ENCODE measurements at places on chromosomes 6 and 20.

DNA sequence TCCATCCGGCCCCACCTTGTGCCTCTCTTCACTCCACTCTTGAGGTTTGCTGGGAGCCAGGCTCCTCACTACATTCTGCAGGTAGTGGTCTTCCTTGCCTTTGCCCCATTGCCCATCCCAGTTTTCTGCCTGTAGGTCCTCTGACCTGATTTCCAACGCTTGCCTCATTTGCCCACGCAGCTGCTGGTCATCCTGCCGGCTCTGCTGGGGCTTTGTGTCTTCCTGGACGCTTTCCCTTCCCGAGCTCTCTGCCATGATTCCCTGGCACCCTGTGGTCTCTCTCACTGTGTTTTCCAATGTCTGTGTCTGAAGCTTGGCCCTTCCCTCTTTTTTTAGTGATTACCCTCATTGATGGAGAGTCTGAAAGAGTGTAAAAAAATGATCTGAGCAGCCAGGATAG, 451.6 kb downstream of the UTRN start:
- no peak for DNase-seq

- no peak for DNase-seq
These were observed 13.9 kb upstream of the SULF2 start for GRCh38 chr20:47799116-47799715.

DNA sequence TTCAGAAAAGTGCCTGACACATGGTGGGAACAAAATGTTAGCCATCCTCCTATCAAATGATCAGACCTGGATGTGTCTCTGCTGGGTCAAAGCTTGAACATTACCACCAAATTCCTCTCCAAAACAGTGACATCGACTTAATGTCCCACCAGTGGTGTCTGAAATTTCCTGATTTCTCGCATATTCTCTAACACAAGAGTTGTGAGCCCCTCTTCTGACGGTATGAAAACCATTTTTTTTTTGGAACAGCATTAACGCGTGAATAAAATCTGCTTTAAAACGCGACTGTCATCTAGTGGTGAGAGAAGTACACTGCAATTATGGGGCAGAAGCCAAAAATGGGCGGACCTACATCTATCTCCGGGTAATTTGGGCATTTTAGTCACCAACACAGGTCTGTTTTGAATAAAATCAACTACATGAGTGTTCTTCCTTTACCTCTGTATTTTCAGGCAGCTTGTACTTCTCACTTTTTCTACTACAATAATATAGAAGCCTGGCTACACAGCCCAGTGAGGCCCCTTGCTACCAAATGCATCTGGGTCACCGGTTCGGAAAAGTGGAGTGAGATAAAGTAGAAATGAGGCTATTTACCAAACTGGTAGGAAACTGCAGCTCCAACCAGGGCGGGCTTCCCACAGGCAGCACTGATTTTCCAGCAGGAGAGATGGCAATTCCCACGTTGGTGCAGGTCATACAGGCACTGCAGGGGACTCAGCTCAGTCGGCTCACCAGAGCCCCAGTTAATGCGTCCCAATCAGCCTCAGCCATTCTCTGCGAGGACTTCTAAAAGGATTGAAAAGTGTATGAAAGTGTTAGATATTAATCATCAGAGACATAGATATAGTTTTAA, 27.4 kb downstream of the MGME1 start:
- no peak for DNase-seq

DNA sequence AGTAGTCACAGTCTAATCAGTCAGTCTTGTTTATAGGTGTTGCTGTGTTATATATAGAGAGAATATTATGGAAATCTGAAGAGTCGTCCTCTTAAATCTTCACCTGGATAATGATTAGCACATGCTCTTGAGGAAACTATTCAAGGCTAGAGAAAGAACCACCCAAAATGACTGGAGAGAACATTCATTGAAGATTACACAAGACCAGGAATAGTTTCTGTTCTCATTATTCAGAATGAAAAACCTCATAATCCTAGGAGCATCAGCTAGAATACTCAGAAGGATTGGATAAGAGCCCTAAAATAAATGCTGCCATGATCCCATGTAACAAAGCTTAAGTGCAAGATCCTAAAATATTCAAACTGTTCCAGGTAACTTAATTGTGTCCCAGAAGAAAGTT, 278.2 kb upstream of the PREP start:
- no peak for DNase-seq

DNA sequence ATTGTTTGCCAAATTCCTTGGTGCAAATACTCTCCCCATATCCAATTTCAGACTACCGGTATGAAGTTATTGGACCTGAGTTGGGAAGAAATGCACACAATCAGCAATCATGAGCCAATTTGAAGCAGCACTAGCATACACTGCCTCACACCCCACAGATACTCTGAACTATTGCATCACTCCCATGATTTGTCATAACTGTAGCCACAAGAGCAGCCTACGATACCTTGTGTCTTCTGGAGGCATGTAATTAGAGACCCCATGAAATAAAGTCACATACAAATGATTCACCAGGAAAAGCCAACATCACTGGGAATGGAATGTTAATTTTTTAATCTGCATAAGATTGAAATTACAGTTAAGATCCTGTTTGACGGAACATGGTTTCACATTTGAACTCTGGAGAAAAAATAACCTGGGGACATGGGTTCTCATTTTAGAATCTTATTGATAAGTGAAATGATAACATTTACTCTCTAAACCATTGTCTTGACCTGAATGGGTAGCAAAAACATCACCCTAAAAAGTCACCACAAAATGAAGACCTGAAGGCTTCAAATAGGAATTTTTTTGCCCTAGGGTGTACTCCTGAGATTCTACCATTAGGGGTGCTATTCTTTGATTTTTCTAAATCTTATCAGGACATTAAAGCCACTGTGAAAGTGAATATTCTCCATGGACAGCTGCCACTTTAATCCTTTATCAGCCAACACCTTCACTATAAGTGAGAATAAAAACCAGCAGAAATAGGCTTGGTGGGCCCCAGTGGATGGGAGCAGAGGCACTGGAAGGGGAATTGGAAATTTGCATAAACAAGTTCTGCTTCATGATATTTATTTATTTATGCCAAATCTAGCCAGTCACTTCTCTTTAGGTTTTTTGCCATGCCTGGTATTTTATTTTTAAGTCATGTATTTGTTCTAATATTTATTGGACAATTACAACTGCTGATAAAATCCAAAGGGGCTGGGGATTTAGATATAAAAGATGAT, 34.5 kb upstream of the HBS1L start:
- no peak for DNase-seq

DNA sequence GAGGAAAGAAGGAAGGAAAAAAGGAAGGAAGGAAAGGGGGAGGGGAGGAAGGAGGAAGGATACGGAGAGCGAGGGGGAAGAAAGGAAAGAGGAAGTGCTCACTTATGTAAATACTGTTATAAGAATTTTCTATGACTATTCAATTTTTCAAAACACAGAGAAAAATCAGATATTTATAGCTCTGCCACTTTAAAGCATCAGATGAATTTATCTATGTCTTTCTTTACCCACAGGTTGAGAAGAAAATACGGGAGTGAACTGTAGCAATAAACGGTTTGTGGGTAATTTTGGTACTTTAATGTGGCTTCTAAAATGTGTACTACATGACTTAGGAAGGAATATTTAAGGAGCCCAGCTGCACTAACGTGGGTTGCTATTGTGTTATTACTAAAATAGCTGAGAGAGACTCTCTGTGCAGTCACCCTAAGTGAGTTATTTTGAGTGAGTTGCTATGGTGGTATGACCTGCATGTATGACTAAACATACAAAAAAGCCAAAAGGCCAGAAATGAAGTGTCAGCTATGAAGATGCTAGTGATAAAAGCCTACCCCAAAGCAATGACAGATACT, 225.5 kb downstream of the SOD2 start:
- no peak for DNase-seq

DNA sequence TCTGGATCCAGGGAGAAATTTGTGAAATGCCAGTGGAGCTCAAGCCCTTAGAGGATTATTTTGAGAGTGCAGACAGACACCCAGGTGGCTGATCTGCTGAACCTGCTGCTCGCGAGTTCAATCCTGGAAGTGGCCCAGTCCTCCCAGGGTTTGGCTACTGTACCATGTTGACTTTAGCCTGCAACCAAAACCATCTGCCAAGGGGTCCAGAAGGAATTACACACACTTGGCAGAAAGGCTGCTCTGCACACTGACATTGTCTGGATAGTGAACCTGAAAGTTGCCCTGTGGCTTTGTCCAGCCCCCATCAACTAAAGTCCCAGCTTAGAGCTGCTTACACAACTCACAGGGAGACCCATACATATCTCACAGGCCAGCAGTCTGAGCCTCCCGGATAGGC, 21.6 kb upstream of the PI3 start:
- DNase-seq: no peak

DNA sequence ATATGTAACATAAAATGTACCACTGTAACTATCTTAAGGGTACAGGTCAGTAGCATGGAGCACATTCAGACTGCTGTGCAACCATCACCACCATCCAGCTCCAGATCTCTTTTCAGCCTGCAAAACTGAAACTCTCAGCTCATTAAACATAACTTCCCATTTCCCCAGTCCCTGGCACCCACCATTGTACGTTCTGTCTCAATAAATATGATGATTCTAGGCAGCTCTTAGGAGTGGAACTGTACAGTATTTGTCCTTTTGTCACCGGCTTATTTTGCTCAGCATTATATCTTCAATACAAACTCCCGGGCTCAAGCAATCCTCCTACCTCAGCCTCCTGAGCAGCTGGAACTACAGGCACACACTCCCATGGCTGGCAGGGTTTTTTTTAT, 1.5 kb downstream of the ZC3H12D start:
- no peak for DNase-seq

GRCh38 chr6:101203664-101204063, 189.8 kb upstream of the GRIK2 start:
- no peak for DNase-seq
